NCI-H524 (cell line): ENCODE measurements at places on chromosomes 11 and 22.
A peak's percentile ranks its signal among the peaks of the same experiment; 100 is the strongest.

GRCh38 chr11:95143106-95143681 is 53.5 kb downstream of the ENDOD1 start:
- DNase-seq, result no peak

GRCh38 chr11:111409915-111410314 is 30.8 kb upstream of the POU2AF1 start:
- DNase-seq, result no peak

DNA sequence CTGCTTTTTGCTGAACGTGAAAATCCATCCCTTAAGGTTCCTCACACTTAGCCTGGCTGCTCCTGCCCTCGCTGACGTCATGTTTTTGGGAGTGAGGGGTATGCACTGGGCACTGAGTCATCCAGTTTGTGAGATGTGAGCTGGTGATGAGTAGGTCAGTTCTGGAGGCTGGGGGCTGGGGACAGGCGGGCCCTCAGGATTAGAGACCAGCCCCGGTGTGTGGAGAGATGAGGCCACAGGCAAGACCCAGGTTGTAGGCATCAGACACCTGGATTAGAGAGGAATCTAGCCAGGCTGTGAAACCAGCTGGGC is 9.2 kb downstream of the KCNC1 start:
- no peak for DNase-seq

DNA sequence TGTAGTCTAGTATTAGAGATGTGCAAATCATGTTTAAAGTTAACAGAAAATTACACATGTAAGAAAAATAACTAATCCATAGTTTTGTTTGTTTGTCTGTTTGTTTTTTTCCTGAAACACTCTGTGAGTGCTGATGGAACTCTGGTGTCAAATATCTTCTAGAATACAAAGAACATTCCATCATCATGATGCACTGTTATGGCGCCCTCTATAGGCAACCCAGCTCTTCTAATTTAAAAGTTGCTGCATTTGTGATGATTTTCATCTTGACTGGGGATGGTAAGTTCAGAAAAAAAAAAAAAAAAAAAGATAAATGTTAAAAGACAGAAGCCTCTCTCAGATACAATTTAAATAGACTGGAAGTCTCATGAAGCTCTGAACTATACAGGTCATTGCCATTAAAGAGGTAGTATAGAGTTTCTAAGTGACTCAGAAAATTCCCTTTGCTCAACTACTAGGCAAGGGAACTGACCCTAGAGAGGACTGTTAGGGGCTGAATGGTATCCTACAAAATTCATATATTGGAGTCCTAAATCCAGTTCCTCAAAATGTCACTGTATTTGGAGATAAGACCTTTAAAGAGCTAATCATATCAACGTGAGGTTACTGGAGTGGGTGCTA is 597.2 kb upstream of the ANO3 start:
- DNase-seq, result no peak

- DNase-seq, result no peak
Measured at GRCh38 chr22:42286205-42286604, 15.8 kb upstream of the TCF20 start.

DNA sequence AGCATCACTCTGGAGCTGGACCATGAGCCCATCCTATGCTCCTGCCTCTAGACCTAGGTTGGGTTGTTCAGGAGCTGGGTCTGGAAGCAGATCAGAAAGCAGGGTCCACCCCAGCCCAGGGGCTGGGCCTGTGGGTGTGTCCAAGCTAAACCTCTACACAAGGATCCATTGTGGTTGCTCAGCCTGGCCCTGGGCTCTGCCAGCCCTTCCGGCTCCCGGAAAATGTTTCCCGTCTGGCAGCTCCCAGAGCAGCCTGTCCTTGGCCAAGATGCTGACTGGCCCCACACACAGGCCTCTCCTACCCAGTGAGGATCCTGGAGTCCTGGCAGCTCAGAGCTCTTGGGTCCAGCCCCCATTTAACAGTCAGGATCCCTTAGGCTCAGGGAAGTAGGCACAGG is 35.3 kb upstream of the FCHSD2 start:
- no peak for DNase-seq

DNA sequence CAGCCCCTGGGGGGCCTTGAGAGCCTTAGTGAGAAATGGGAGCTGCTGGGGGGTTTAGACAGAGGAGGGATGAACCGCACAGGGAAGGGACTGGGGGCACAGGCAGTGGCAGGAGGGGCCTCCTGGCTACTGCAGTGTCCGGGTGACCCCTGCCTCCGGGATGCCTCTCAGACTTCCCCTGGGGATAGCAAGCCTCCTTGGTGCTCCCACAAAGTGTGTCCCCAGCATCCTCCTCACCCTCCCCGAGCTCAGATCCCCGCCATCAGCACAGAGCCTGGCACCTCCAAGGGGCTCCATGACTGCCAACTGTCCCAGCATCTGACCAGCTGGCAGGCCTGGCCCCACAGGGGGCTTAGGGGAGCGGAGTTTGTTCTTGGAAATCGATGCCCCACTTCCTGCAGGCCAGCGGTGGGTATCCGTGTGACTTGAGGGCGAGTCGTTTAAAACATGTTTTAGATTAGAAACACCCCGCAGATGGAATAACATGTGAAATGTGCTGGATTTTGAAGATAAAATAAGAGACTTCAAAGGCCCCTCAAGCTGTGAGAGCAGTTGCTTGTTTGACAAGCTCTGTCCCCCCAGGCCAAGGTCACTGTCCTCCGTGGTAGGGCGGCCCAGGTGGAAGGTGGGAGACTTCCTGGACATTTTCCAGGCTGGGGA is 13.5 kb upstream of the FLRT1 start:
- peak; percentile 45 for DNase-seq

DNA sequence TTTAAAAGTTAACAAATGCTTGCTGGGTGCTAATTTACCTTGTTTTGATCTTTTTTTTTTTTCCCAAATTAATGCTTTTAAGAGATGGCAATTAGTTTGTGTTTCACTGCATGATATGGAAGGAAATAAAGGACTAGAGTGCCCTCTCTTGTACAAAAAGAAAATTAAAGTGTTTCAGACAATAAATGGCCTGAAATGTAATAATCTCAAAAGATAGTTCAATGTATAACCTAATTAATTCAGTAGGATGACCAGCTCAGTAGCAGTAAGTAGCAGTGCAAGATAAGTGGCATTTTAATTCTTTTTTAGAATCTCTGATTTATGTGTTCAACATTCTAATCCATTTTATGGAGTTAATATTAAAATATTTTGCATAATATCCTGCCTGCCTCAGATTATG is 39.9 kb upstream of the MYO18B start:
- DNase-seq, result peak; percentile 52

- DNase-seq, result peak; percentile 39
Measured at GRCh38 chr11:20353829-20354434, 9.6 kb upstream of the HTATIP2 start.

GRCh38 chr11:92703449-92703830 is 266.0 kb upstream of the MTNR1B start:
- DNase-seq, result no peak

GRCh38 chr22:24178502-24179440 is 2.5 kb upstream of the SUSD2 start:
- peak; percentile 38 for DNase-seq

GRCh38 chr11:120172054-120172911 is 34.4 kb upstream of the TRIM29 start:
- DNase-seq, result peak; percentile 56

DNA sequence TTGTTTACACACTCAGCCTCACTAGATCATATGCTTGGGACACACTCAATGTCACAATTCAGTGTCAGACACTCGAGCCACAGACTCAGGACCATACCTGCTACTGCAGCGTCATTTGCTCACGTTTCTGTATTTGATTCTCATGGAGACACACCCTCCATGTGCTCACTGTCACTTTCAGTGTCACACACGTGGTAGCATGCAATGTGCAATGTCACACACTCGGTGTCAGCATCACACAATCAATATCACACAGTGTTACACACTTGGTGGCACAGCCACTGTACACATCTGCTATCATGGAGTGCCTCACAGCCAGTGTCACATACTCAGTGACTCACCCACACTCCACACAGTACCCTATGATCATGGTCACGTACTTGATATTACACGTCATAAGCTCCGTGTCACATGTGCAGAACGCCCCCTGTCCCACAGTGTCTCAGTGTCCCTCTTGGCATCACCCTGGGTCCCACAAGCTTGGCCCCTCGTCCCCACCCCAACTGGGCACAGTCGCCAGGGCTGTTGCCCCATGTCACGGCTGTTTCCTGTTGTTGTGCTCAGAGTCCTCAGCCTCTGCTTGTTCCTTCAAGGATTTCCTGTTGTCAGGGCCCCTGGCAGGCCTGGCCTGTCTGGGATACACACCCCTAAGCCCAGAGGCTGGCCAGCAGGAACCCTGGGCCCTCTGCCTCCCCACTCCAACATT is 49.6 kb downstream of the PDE2A start:
- no peak for DNase-seq

GRCh38 chr11:58647141-58647699 is 24.8 kb downstream of the CNTF start:
- DNase-seq, result no peak

DNA sequence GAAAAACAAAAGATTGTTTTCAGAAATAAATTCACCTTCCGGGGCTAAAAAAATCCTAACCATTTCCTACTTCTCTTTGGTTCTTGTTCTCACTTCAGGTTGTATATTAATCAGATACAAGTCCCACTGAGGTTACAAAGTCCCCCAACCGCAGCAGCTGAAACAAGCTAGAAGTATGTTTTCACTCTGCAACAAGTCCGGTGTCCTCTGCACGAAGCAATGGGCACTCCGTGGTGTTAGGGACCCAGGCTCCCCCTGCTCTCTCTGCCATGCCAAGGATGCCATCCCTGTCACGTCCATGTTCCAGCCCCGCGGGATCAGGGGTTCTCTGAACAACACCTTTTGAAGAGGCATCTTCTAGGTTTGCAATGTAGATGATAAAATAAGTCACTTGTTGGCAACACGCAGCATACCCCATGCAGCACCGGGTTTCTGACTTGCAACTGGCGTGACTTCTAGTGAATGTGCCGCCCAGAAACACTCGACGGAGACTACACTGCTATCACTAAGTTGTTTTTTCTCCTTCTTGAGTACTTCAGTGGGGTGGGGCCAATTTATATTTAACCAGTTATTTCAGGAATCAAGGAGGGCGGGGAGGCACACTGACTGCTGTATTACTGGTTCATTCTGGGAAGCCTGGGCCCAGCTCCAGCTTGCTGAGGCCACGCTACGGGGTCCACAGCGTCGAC is 25.4 kb upstream of the GSTP1 start:
- no peak for DNase-seq

DNA sequence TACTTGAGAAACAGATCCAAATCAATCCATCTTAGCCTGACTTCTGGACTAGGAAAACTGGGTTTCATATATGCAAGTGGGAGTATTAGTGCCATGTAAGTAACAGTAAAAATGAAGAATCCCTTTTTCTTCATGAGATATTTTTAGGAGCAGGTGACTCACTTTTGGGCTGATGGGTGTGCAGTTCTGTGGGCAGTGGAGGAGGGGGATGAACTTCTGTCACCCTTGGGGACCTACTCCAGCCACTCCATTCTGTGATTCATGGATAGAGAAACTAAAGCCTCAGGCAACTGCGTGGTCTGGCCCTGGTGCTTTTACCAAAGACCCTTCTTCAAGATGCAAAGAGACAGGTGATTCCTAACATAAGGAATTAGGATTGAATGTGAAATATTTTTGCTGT is 208.6 kb upstream of the NARS2 start:
- DNase-seq, result no peak

GRCh38 chr22:37999640-38000272 is 15.4 kb upstream of the SOX10 start:
- peak; percentile 73 for DNase-seq

GRCh38 chr11:73393011-73393380 is 16.8 kb downstream of the RELT start:
- DNase-seq, result no peak

DNA sequence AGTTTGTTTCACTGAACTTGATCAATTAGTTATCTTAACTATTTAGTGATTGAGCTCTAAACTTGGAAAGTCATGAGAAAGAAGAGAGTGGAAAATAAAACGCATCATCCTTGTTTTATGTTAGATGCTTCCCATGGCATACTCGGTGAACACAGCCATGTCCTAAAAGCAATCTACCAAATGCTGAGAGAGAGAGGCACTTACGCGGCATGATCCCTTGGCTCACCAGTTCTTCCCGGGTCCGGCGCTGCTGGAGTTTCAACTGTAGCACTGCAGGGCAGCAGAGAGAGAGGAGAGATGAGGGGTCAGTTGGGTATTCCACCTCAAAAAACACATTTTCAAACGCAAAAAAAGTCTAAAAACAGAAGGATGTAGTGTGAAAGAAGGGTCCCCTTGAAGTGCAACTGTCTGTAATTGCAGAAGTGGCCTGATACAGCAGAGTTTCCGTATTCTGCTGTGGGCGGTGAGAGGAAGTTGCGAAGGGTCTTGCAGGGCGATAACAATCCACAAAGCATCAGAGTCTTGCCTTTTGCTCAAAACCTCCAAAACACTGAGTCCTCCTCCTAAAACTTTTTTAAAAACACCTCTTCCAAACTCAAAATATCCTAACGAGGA is 92.7 kb downstream of the SGSM3 start:
- DNase-seq, result no peak

- no peak for DNase-seq
Measured at GRCh38 chr11:7520011-7520942, 6.5 kb downstream of the PPFIBP2 start.

GRCh38 chr11:64226507-64227051 is 505 bp downstream of the NUDT22 start:
- DNase-seq, result peak; percentile 77

DNA sequence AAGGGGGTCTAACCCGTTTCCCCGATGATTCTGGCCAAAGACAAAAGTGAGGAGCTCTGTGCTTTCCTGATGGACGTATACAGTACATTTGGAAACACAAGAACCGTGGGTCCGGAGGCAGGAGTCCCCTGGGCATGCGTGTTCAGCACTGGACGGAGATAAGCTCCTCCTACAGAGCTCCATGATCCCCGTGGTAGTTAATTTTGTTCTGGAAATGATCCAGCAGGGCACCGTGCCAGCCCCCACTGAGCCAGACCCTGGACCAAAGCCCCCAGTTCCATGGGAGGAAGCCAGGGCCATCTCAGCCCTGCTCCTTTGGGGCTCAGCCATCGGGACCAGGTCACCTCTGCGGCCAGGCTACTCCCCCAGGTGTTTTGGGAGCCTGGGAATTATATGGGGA is 83.3 kb downstream of the TRMU start:
- no peak for DNase-seq

DNA sequence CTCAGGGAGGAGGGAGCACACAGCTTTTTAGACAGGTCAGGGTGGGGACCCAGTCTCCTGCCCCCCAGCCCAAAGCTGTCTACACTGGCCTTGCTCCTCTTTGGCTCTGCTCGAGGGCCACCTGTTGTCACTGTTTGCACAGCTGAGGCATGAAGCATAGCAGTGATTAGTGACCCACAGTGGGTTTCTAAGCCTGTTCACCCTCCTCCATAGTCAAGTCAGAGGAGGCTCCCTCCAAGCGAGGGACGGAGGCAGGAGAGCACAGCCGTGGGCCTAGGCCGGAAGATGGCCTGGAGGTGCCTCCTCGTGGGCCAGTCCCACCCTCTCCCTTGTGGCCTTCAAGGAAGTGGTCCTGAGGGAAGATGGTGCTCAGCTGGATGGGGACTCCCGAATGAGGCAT is 241.1 kb downstream of the GRIK4 start:
- no peak for DNase-seq

GRCh38 chr22:19874307-19875060 is 19.8 kb upstream of the GNB1L start:
- peak; percentile 60 for DNase-seq

GRCh38 chr22:42132457-42132856 is 1.8 kb upstream of the CYP2D6 start:
- DNase-seq, result no peak

- peak; percentile 66 for DNase-seq
Measured at GRCh38 chr11:125382314-125382791, 113.7 kb downstream of the FEZ1 start.
